ENCODE measurements at places on chromosomes 6 and 20.

GRCh38 chr6:137550535-137550934 lies 56.3 kb upstream of the OLIG3 start:
- DNase-seq: peak; percentile 80

DNA sequence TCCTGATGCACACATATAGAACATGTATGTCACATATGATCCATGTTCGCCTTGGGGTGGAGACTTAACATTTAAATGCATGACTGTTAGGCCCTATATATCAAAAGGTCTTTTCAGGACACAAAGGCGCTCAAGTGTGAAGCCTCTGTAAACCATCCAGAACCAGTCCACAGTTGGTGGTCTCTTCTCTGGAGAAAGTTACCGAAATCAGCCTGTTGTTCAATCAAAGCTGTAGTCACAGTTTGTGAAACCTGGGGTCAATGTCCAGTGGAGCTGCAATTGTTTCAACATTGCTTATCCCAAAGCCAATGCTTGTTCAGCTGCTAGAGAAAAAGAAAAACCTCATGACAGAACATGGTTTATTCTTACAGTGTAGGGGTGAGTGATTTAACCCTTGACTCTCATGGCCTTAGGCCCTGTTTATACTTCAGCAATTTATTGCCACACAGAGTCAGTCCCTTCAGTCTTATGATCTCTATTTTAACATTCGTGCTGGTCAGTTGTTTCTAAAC lies 193.6 kb upstream of the CST7 start:
- DNase-seq: no peak

DNA sequence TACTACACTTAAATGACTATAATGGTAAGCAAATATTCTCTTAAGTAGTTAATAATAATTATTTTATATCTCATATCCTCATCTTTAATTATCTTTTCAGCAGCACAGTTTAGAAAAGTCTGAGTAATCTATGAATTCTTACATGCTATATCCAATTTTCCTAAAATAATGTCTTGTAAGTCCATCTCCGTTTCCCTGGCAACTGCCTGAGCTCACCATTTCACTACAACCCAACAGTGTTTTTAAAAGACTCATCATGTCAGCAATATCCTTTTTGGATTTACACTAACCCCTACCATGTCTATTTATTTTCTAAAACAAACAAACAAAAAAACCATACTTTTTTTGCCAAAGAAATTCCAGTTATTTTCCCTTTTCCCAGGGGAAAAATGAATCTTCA lies 859.6 kb downstream of the EYS start:
- DNase-seq: no peak

- DNase-seq: no peak
Measured at GRCh38 chr6:108174371-108175175, 8.8 kb downstream of the NR2E1 start.

DNA sequence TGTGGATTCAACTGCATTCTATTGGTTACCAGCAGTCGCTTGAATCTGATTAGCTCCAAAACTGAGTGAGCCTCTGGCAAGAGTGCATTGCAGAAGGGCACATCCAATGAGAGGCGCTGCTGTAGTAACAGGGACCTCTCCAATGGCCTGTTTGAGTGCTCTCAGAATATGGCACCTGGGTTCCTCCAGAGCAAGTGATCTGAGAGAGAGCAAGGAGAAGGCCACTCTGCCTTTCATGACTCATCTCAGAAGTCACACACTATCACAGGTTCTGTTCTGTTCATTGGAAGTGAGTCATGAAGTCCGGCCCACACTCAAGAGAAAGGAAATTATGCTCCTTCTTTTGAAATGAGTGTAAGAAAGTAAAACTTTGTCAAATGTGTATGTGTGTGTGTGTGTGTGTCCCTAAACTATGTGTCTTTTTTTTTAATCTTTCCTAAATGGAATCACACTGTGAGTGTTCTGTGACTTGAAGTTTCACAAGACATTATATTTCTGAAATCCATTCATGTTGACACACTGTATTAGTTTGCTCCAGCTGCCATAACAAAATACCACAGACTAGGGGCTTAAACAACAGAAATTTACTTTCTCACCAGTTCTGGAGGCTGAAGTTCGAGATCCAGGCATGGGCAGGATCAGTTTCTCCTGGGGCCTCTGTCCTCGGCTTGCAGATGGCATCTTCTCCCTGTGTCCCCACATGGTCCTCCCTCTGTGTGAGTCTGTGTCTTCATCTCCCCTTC lies 138.3 kb upstream of the CDYL start:
- no peak for DNase-seq

- no peak for DNase-seq
Measured at GRCh38 chr6:138597336-138597735, 98.0 kb upstream of the NHSL1 start.

- DNase-seq: no peak
Measured at GRCh38 chr6:17712576-17712975, 5.9 kb upstream of the NUP153 start.

GRCh38 chr6:164142322-164142721 lies 727.8 kb downstream of the QKI start:
- DNase-seq: no peak

- DNase-seq: no peak
Measured at GRCh38 chr6:118485601-118486550, 62.2 kb upstream of the PLN start.

DNA sequence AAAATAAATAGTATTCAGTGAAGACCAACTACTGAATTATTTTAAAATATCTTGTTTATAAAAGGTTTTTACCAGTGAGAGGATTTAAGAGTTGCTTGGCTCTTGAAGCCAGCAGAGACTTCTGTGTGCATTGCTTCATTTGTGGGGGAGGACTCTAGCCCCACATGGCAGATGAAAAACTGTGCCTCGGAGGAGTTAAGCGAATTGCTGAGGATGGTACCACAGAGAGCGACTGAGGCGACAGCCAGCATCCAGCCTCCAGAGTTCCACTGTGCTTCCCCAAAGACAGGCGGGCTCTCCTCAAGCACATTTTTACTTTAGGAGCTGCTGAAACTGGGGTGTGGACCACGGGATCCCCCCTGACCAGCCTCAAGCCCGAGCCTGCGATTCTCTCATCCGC lies 80.7 kb downstream of the THBS2 start:
- DNase-seq: no peak

DNA sequence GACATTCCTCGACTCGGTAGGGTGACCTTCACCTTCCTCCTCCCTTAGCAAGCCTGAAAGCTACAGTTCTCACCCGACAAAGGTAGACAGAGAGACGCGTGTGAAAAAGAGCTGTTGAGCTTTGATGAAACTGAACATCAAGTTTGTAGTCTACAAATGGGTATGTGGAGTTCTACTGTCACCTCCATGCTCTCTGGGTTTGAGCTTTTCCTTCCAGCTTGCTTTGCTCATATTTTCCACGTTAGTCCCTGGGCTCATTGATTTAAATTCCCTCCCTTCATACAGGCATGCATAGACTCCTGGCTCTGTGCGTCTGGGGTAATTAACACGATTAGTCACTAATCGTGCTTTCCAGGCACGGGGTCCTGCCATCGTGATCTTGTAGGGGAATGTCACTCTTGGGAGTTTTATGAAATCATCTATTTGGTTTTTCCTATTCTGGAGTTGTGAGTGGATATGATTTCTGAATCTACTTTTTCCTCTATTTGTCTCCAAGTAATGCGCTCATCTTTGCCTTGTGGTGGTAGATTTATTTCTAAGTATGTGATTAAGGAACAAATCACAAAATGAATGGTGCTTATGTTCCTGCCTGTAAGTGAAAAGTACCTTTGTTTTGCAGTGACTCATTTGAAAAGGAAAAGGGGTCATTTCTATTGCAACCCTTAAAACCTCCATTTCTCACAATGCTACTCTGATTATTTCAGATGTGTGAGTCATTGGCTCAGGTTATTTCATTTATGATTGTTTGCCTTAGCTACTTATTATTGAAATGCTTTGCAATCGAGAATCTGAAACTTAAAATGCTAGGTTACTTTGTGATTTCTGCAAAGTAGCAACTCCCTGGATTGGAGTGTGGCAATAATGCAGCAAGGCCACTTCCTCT lies 154.6 kb downstream of the ZDHHC14 start:
- no peak for DNase-seq

DNA sequence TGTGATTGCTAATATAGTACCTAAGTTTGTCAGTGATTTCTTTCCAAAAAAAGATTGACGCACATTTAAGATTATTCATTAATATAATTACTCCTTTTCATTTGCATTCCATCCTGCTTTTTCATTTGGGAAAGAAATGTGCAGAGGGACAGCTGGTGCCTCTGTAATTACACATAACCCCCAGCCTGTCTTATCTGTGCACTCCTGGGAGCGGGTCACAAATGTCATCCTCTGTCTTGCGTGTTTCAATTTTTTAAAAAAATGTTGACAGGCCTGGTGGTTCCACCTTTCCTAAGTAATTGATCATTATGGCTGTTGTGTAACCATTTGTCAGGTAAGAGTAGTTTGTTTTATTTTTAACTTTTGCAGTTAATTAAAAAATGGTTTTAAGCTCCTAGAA lies 92.7 kb downstream of the SLX4IP start:
- no peak for DNase-seq

DNA sequence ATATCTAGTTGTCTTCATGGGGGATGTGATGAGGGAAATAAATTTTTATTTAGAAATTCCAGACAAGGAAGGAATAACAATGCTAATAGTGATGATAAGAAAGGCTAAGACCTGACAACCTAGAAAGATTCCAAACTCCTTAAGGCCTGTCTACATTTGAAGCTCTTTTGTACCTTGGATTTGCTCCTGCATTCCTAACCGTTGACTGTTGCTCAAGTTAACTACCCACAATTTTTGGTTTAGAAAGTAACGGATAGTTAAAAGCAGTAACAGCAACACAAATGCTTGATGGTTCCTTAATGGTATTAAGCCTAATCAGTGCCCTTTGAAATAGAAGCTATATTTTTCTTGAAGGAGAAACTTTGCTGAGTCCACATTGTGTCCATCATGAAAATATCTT lies 52.9 kb downstream of the TRMT11 start:
- DNase-seq: no peak

Measured in NCI-H1105 (cell line).